ENCODE measurements at places on chromosomes 5 and 9.

GRCh38 chr9:129011761-129012181 lies 16.4 kb downstream of the SH3GLB2 start:
- DNase-seq, result no peak
- no peak overlapping the region for H3K27ac ChIP-seq
- H3K27me3 ChIP-seq, result no peaks in the 10 kb centered on the region
- no peak overlapping the region for H3K4me3 ChIP-seq
- peaks cover 50% of the 10 kb centered on the region for H3K36me3 ChIP-seq
- peaks cover 19% of the 10 kb centered on the region for H3K4me1 ChIP-seq

DNA sequence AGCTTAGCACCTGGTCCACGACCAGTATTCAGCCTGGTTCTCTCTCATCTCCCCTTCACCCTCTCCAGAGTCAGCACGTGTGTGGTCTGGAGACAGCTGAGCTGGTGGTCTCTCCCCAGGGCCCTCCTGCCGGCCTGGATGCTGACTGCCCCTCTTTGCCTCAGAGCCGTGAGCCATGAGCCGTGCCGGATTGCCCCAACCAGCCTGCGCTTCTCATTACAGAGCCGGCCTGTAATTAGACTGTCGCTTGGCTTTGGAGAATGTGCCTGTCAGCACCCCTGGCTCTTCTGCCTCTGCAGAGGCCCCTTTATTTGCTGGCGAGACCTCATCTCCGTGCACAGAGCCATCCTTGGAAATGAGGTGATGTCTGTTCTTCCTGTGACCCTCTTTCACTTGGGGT lies 118.7 kb upstream of the BOD1 start:
- H3K27ac ChIP-seq, result no peak overlapping the region
- H3K36me3 ChIP-seq, result no peaks in the 10 kb centered on the region
- H3K27me3 ChIP-seq, result peaks cover 9% of the 10 kb centered on the region
- no peak for DNase-seq
- H3K4me3 ChIP-seq, result no peak overlapping the region
- H3K4me1 ChIP-seq, result no peaks in the 10 kb centered on the region

- H3K27me3 ChIP-seq, result no peaks in the 10 kb centered on the region
- no peaks in the 10 kb centered on the region for H3K36me3 ChIP-seq
- H3K27ac ChIP-seq, result no peak overlapping the region
- no peak for DNase-seq
- no peak overlapping the region for H3K4me3 ChIP-seq
- H3K4me1 ChIP-seq, result no peaks in the 10 kb centered on the region
These were observed 3.2 kb upstream of the SET start for GRCh38 chr9:128685636-128686489.

- H3K36me3 ChIP-seq, result peaks cover 37% of the 10 kb centered on the region
- H3K27ac ChIP-seq, result no peak overlapping the region
- no peaks in the 10 kb centered on the region for H3K4me1 ChIP-seq
- H3K4me3 ChIP-seq, result no peak overlapping the region
- no peak for DNase-seq
These were observed 27.3 kb upstream of the CFAP157 start for GRCh38 chr9:127679506-127679905.

- DNase-seq, result no peak
- no peaks in the 10 kb centered on the region for H3K27me3 ChIP-seq
- no peak overlapping the region for H3K4me3 ChIP-seq
These were observed 7.1 kb downstream of the LCN12 start for GRCh38 chr9:136958898-136959850.

- peaks cover 24% of the 10 kb centered on the region for H3K36me3 ChIP-seq
- DNase-seq, result peak; percentile 39
- H3K4me3 ChIP-seq, result no peak overlapping the region
- H3K27me3 ChIP-seq, result no peaks in the 10 kb centered on the region
- no peaks in the 10 kb centered on the region for H3K4me1 ChIP-seq
These were observed 38.4 kb downstream of the EGR1 start for GRCh38 chr5:138503487-138504270.

DNA sequence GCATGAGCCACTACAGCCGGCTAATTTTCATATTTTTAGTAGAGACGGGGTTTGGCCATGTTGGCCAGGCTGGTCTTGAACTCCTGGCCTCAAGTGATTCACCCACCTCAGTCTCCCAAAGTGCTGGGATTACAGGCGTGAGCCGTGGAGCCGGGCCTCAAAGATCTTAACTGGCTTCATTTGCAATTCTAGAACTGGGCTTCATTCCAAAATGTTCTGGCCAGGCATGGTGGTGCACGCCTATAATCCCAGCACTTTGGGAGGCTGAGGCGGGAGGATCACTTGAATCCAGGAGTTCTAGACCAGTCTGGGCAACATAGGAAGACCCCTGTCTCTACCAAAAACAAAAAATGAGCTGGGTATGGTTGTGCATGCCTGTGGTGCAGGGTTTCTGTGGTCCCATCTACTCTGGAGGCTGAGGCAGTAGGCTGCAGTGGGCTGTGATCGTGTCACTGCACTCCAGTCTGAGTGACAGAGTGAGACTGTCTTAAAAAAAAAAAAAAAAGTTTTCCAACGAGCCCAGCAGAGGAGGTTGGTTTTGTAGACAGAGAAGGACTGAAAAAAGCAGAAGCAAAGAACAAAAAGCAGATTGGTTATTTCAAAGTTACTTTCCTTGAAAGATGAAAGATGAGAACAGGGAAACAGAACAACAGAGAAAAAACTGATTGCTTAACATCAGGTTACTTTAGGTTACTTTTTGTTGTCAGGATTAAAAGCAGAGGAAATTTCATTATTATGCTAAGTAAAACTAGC lies 78.2 kb downstream of the ANKRD55 start:
- DNase-seq, result no peak
- H3K27me3 ChIP-seq, result no peaks in the 10 kb centered on the region
- no peaks in the 10 kb centered on the region for H3K4me1 ChIP-seq
- H3K36me3 ChIP-seq, result no peaks in the 10 kb centered on the region
- H3K4me3 ChIP-seq, result no peak overlapping the region

DNA sequence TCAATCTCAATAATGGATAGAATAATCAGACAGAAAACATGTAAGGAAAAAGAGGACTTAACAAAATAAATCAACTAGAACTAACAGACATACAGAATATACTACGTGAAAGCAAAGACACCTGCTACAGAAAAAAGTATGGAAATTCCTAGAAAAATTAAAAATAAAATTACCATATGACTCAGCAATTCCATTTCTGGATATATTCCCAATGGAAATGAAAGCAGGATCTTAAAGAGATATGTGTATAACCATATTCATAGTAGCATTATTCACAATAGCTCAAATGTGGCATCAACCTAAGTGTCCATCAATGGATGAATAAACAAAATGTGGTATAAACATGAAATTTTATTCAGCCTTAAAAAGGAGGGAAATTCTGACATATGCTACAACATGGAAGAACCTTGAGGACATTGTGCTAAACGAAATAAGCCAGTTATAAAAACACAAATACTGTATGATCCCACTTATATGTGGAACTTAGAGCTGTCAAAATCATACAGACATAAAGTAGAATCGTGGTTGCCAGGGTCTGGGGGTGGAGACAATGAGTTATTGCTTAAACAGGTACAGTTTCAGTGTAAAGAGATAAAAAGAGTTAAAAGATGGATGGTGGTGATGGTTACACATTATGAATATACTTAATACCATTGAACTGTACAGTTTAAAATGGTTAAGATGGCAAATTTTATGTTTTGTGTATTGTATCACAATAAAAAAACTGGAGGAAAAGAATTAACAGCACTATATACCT lies 6.9 kb downstream of the PLAA start:
- H3K36me3 ChIP-seq, result no peaks in the 10 kb centered on the region
- no peaks in the 10 kb centered on the region for H3K27me3 ChIP-seq
- DNase-seq, result no peak
- H3K4me3 ChIP-seq, result no peak overlapping the region
- H3K27ac ChIP-seq, result no peak overlapping the region

- H3K4me1 ChIP-seq, result peaks cover 8% of the 10 kb centered on the region
- H3K27me3 ChIP-seq, result no peaks in the 10 kb centered on the region
- H3K36me3 ChIP-seq, result no peaks in the 10 kb centered on the region
- no peak overlapping the region for H3K4me3 ChIP-seq
- DNase-seq, result no peak
These were observed 84.4 kb upstream of the HSPA9 start for GRCh38 chr5:138659561-138659960.

DNA sequence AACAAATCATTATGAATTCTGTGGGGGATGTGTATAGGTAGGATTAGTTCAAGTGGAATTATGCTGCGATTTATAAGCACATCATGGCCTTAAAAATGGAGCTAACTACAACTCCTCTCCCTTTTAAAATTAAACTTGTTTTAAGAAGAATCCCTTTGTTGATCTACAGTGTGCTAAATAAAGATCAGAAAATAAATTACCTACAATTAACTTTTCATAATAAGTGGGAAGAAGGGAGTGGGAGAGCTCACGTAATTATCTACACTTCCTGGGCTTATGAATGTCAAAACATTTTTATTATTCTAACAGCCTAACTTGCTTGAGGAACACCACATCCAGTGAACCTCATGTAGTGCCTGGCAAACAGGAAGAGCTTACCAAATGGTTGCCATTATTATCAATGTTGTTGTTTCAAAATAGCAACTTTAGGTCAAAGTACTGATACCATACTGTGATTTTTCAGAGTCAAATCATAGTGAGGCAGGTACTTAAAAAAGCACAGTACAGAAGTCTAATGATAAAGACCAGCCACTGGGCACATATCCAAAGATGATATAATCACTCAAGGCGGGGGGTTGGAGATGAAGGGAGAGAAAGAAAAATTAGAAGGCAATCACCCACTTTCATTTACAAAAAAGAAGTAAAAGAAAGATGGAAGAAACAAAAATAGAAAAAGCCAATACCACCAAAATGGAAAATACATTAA lies 174.0 kb downstream of the RAPGEF6 start:
- peaks cover 15% of the 10 kb centered on the region for H3K36me3 ChIP-seq
- no peak overlapping the region for H3K27ac ChIP-seq
- no peaks in the 10 kb centered on the region for H3K4me1 ChIP-seq
- no peaks in the 10 kb centered on the region for H3K27me3 ChIP-seq
- no peak for DNase-seq

DNA sequence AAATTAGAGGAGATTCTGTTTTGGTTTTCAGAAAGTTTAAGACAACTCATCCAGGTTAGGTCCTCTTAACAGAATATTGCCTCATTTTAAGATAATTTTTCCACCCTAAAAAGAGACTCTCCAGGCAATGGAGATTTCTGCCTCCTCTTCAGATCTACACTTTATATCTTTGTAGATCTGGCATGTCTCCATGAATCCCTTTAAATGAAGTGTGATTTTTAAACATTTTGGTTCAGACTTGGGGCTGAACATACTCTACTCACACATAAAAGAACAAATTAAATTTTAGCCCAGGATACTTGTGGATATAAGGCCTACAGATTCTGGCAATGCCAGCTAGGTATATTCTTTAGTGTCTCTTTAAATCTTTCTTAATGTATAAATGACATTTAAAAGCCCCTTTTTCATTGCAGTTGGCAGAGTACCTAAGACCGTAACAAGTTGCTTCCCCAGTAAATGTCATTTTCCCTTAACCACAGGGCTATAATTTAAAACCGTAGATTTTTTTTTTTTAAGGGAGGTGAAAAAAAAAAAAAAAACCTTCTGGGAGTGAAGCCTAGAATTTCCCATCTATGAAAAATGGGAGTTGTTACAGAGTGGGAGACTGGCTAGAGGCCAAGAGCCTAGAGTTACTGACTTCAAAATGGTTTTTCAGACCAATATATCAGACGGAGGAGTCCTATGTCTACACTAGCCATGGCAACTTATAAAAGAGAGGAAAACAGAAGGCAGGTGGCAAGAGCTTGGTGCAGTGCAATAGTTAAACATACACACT lies 207.8 kb upstream of the TARS1 start:
- no peak for DNase-seq
- no peaks in the 10 kb centered on the region for H3K36me3 ChIP-seq
- no peak overlapping the region for H3K4me3 ChIP-seq
- H3K27ac ChIP-seq, result no peak overlapping the region

DNA sequence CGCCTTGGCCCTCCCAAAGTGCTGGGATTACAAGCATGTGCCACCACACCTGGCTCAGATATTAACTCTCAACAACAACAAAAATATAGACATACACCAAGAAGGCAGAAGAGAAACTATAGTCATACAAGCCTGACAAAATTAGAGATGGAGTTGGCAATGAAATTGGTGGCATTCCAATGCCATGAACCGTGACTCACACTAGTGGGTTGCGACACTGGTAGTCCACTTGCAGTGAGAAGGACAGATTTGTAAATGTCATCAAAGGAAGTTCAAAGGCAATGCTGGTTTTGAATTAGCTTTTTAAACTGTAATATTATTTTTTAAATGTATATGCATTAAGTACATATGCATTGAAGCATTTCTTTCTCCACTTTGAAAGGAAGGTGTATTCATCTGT lies 8.5 kb upstream of the DNAJC25 start:
- H3K27me3 ChIP-seq, result no peaks in the 10 kb centered on the region
- no peaks in the 10 kb centered on the region for H3K4me1 ChIP-seq
- no peaks in the 10 kb centered on the region for H3K36me3 ChIP-seq
- no peak overlapping the region for H3K4me3 ChIP-seq
- peak; percentile 60 for DNase-seq
- no peak overlapping the region for H3K27ac ChIP-seq

GRCh38 chr9:98365227-98365669 lies 109.8 kb upstream of the TBC1D2 start:
- DNase-seq, result no peak
- H3K27ac ChIP-seq, result no peak overlapping the region
- no peaks in the 10 kb centered on the region for H3K36me3 ChIP-seq

- H3K27me3 ChIP-seq, result no peaks in the 10 kb centered on the region
- no peak for DNase-seq
- no peak overlapping the region for H3K27ac ChIP-seq
- H3K4me1 ChIP-seq, result no peaks in the 10 kb centered on the region
These were observed 80.6 kb downstream of the SPEF2 start for GRCh38 chr5:35698047-35698808.

GRCh38 chr5:108557686-108558085 lies 175.8 kb upstream of the FBXL17 start:
- H3K36me3 ChIP-seq, result no peaks in the 10 kb centered on the region
- no peak for DNase-seq
- H3K4me1 ChIP-seq, result no peaks in the 10 kb centered on the region
- H3K27me3 ChIP-seq, result no peaks in the 10 kb centered on the region
- H3K4me3 ChIP-seq, result no peak overlapping the region
- H3K27ac ChIP-seq, result no peak overlapping the region

- no peaks in the 10 kb centered on the region for H3K27me3 ChIP-seq
- no peak overlapping the region for H3K27ac ChIP-seq
- no peak for DNase-seq
- H3K36me3 ChIP-seq, result no peaks in the 10 kb centered on the region
These were observed 59.2 kb downstream of the CDH18 start for GRCh38 chr5:19928562-19929421.

GRCh38 chr5:135317286-135317685 lies 81.7 kb downstream of the MACROH2A1 start:
- no peak overlapping the region for H3K27ac ChIP-seq
- H3K4me3 ChIP-seq, result no peak overlapping the region
- no peaks in the 10 kb centered on the region for H3K36me3 ChIP-seq
- DNase-seq, result no peak

GRCh38 chr5:126846344-126846743 lies 69.4 kb downstream of the LMNB1 start:
- no peaks in the 10 kb centered on the region for H3K27me3 ChIP-seq
- H3K36me3 ChIP-seq, result no peaks in the 10 kb centered on the region
- DNase-seq, result no peak
- H3K4me3 ChIP-seq, result no peak overlapping the region
- H3K4me1 ChIP-seq, result peaks cover 29% of the 10 kb centered on the region
- peak overlapping the region; percentile 38 for H3K27ac ChIP-seq
